Vagina (tissue), 2 donors: ENCODE measurements at places on chromosomes 6 and 20. TPM values are rescaled to one million over a fixed set of nuclear protein-coding genes. Genes with fewer than 3 reads are reported as not detected.

The GRM1 gene
- total RNA-seq, result not detected

The BPIFA1 gene
- not detected for total RNA-seq

The TMEM74B gene
- total RNA-seq, result 4.2 TPM

GRCh38 chr6:127343809-127344659 lies 625 bp upstream of the ECHDC1 start:
- H3K27me3 ChIP-seq, result no peaks in the 10 kb centered on the region
- H3K4me3 ChIP-seq, result peak overlapping the region; percentile 69
- H3K27ac ChIP-seq, result peak overlapping the region; percentile 83
- no peaks in the 10 kb centered on the region for H3K36me3 ChIP-seq
- DNase-seq, result no peak
- H3K4me1 ChIP-seq, result peaks cover 48% of the 10 kb centered on the region

DNA sequence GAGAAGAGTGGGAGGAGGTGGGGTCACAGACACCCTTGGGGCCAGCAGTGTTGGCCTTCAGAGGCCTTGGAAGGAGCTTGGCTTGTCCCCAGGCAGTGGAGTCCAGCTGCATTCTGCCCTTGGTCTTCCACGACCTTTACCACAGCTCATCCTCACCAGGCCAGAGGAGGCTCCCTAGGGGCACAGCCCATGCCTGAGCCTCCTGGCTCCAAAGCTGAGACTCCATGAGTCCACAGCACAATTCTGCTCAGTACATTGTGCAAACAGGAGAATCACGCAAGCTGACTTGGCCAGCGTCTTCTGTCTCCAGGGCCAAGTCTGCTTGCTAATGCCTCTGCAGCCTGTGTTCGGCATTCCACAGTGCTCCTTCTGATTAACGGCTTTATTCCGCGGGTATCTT lies 337.2 kb downstream of the SMOC2 start:
- H3K36me3 ChIP-seq, result no peaks in the 10 kb centered on the region
- H3K27ac ChIP-seq, result no peak overlapping the region
- DNase-seq, result no peak

DNA sequence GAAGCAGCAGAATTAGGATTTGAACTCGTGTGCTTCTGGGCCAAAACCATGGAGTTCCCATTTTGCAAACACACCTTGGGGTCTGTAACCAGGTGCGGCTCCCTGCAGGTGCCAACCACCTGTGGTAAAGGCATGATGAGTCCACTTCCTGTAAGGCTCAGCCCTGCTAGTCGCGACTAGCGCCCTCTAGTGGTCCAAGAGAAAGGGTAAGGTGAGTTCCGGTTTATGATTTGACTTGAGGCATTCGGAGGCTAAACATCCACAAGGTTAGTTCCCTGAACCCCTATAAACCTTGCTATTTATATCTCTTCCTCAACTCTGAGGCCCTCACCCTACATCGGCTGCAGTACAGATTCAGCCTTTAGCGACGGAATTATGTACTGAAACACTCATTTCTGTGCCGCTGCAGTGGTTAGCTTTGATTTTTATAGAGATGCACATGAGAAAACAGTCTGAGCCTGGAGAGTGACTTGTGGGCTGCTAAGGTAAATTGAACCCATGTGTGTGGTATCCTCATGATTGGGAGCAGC lies 173.4 kb downstream of the PLCB1 start:
- DNase-seq, result no peak
- no peaks in the 10 kb centered on the region for H3K27me3 ChIP-seq
- no peaks in the 10 kb centered on the region for H3K4me1 ChIP-seq

- no peak overlapping the region for H3K27ac ChIP-seq
- no peaks in the 10 kb centered on the region for H3K36me3 ChIP-seq
- no peak for DNase-seq
- H3K4me1 ChIP-seq, result no peaks in the 10 kb centered on the region
- no peak overlapping the region for H3K4me3 ChIP-seq
These were observed 152.5 kb upstream of the ECI2 start for GRCh38 chr6:4287811-4288244.

The RBM12 gene
- total RNA-seq, result 26.8 TPM

GRCh38 chr6:164097056-164097455 lies 682.5 kb downstream of the QKI start:
- no peaks in the 10 kb centered on the region for H3K27me3 ChIP-seq
- H3K36me3 ChIP-seq, result no peaks in the 10 kb centered on the region
- H3K4me3 ChIP-seq, result no peak overlapping the region
- no peak overlapping the region for H3K27ac ChIP-seq

DNA sequence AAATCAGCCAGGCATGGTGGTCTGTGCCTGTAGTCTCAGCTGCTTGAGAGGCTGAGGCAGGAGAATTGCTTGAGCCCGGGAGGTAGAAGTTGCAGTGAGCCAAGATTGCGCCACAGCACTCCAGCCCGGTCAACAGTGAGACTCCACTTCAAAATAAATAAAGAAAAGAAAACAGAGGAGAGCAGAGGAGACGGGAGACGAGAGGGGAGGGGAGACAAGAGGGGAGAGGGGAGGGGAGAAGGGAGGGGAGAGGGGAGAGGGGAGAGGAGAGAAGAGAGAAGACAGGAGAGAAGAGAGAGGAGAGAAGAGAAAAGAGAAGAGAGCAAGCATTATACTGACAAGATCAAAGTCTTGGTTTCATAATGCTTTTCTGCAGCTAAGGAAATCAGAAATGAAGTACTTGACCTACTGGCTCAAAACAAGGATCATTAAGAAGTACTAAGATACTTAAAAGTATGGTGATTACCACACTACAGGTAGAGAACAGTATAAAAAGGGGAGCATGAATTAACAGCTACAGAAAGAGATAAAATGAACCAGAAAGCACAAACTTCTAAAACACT lies 30.5 kb downstream of the FAM8A1 start:
- no peaks in the 10 kb centered on the region for H3K4me1 ChIP-seq
- no peaks in the 10 kb centered on the region for H3K36me3 ChIP-seq
- no peak overlapping the region for H3K4me3 ChIP-seq
- no peak overlapping the region for H3K27ac ChIP-seq
- H3K27me3 ChIP-seq, result no peaks in the 10 kb centered on the region

GRCh38 chr6:151001387-151002056 lies 136.0 kb downstream of the MTHFD1L start:
- H3K4me3 ChIP-seq, result no peak overlapping the region
- H3K36me3 ChIP-seq, result no peaks in the 10 kb centered on the region
- peaks cover 6% of the 10 kb centered on the region for H3K4me1 ChIP-seq
- H3K27ac ChIP-seq, result no peak overlapping the region

The PROKR2 gene
- not detected for total RNA-seq

The DEFB113 gene
- not detected for total RNA-seq
